GM23248 (cell line): ENCODE measurements at places on chromosomes 3 and 15. TPM values are rescaled to one million over a fixed set of nuclear protein-coding genes. Genes with fewer than 3 reads are reported as not detected.

- H3K27ac ChIP-seq, result no peak overlapping the region
- H3K36me3 ChIP-seq, result no peaks in the 10 kb centered on the region
- DNase-seq, result no peak
- no peaks in the 10 kb centered on the region for H3K4me1 ChIP-seq
- H3K4me3 ChIP-seq, result no peak overlapping the region
Observed at GRCh38 chr15:25175789-25176615, 221.2 kb downstream of the SNRPN start.

DNA sequence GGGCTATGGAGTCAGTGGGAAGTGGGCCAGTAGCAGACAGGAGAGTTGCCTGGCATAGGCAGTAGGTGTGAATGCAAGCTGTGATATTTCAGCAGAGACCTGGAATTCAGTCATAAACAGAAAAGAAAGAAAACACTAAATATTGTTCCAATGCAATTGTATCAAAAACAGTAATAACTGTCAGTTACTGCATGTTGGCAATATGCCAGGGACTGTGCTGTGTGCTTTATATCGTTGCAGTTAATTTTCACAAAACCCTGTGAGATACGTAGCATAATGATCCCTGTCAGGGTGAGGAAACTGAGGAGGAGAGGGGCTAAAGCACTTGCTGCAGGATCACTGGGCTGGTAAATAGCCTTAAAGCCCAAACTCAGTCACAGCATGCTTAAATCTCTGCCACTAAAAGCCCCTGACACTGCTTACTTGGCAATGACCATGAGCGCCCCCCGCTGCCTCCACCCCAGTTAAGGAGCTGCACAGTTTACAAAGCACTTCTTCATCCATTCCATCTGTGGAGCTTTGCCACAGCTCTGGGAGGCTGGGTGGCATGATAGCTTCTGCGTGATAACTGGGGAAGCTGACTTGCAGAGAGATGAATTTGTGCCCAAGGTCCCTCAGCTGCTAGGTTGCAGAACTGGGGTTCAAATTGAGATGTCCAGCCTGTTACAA, 3.9 kb downstream of the SLC6A1 start:
- no peak overlapping the region for H3K4me3 ChIP-seq
- peaks cover 43% of the 10 kb centered on the region for H3K27me3 ChIP-seq

- no peaks in the 10 kb centered on the region; the same call in 1 of the 2 replicates for H3K27me3 ChIP-seq
- no peak overlapping the region for H3K27ac ChIP-seq
- no peak overlapping the region for H3K4me3 ChIP-seq
- no peaks in the 10 kb centered on the region for H3K36me3 ChIP-seq
- DNase-seq, result no peak
- H3K4me1 ChIP-seq, result no peaks in the 10 kb centered on the region
Observed at GRCh38 chr3:42340466-42340865, 69.9 kb downstream of the LYZL4 start.

GRCh38 chr3:138686771-138687221, 78.2 kb downstream of the FAIM start:
- no peaks in the 10 kb centered on the region for H3K36me3 ChIP-seq
- H3K27ac ChIP-seq, result peak overlapping the region; percentile 48
- H3K4me3 ChIP-seq, result no peak overlapping the region
- no peaks in the 10 kb centered on the region for H3K27me3 ChIP-seq

DNA sequence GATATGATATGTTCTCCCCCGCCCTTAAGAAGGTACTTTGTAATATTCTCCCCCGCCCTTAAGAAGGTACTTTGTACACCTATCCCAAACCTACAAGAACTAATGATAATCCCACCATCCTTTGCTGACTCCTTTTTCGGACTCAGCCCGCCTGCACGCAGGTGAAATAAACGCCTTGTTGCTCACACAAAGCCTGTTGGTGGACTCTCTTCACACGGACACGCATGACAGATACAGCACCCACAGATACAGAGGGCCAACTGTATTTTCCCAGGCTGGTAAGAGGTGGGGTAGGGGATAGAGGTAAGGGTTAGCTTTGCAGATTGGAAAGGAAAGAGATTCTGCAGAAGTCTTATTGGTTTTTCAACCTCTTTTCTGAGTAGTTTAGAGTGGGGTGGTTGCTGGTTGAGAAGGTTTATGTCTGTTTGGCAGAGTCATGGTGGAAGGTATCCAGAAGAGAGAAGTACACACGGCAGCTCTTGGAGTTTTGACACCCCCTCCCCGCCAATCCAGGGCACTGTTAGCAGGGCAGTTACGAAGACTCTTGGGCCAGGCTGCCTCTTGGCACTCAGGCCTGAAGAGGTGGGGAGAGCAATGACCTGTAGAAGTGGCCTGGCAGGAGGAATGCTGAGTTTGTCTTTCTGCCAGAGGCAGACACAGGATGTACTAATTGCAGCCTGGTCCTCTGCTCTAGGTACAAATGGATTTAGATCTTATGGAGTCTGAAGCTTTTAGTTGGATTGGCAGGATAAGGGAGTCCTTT, 36.0 kb upstream of the IDH2 start:
- no peaks in the 10 kb centered on the region for H3K36me3 ChIP-seq
- no peak overlapping the region for H3K4me3 ChIP-seq
- no peak for DNase-seq
- H3K27ac ChIP-seq, result no peak overlapping the region
- peaks cover 5% of the 10 kb centered on the region; the same call in 1 of the 2 replicates for H3K27me3 ChIP-seq

GRCh38 chr3:127730666-127731295, 58.0 kb downstream of the ABTB1 start:
- no peaks in the 10 kb centered on the region for H3K27me3 ChIP-seq
- H3K4me1 ChIP-seq, result peaks cover 17% of the 10 kb centered on the region
- no peak overlapping the region for H3K4me3 ChIP-seq
- no peak overlapping the region for H3K27ac ChIP-seq
- peak; percentile 35 for DNase-seq

- H3K36me3 ChIP-seq, result no peaks in the 10 kb centered on the region
- H3K4me3 ChIP-seq, result no peak overlapping the region
- H3K27ac ChIP-seq, result no peak overlapping the region
Observed at GRCh38 chr15:39741258-39741657, 41.4 kb downstream of the FSIP1 start.

DNA sequence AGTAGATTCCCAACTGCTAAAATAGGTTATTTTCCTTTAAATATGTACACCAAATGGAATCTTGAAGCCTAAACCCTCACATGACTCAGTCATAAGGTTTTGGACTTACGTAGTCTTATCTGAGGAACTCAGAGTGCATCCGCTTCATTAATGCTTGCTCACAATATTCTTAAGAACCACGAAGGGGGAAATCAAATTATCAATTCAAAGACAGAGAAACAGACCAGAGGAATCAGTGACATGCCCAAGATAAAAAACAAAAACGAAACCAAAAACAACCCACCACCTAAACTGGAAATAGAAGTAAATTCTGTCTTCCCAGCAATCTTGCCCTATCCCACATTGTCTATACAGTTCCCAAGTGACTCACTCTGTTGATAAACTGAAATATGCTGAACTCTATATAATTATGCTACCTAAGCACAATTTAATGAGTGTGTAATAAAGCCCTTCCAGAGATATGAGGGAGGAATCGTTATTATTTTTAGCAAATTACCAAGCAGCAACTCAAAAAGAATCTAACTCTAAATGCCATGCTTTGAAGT, 135.4 kb upstream of the CBLB start:
- no peaks in the 10 kb centered on the region for H3K36me3 ChIP-seq
- H3K27ac ChIP-seq, result no peak overlapping the region; the same call in 1 of the 2 replicates
- H3K27me3 ChIP-seq, result no peaks in the 10 kb centered on the region
- H3K4me1 ChIP-seq, result peaks cover 18% of the 10 kb centered on the region

- no peak overlapping the region for H3K27ac ChIP-seq
- DNase-seq, result no peak
- no peaks in the 10 kb centered on the region for H3K36me3 ChIP-seq
Observed at GRCh38 chr3:159832024-159832423, 156.6 kb upstream of the IL12A start.

GRCh38 chr3:89252016-89252415, 144.6 kb downstream of the EPHA3 start:
- no peak overlapping the region for H3K27ac ChIP-seq
- H3K36me3 ChIP-seq, result no peaks in the 10 kb centered on the region
- H3K4me1 ChIP-seq, result no peaks in the 10 kb centered on the region
- DNase-seq, result no peak
- no peaks in the 10 kb centered on the region for H3K27me3 ChIP-seq

DNA sequence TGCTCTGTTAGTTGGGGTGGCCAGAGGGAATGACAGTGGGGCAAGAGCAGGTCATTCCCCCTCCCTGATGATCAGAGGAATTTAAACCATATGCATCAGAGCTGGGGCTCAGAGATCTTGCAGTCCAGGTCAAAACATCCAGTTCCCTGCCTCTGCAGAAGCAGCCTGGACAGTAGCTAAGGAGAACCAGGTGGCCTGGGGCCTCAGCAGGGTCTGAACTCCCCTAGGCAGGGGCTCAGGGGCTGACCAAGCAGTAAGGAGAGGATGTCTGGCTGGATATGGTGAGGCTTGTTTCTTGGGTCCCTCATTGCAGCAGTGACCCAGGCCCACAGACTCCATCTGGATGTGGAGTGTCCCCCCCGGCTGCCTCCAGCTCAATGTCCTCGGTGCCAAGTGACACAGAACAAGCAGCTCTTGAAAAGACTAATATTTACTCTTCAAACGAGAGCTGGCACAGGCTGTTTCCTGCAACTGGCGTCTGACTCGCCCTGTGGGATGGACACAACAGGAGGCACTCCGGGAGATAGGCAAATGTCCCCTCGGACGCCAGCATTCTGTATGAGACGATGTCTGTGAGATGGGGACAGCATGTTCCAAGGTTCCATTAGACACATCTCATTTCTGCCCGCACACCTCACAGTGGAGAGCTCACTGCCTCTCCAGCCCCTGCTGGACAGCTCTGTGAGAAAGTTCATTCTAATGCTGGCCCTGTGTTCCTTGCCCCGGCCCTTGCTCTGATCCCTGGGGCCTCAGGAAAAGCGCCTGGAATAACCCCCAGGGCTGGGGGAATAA, 37.1 kb downstream of the SEC22C start:
- H3K4me1 ChIP-seq, result no peaks in the 10 kb centered on the region
- no peaks in the 10 kb centered on the region for H3K27me3 ChIP-seq
- no peak overlapping the region for H3K27ac ChIP-seq
- no peak overlapping the region for H3K4me3 ChIP-seq

GRCh38 chr15:73578026-73578425, 55.2 kb downstream of the NPTN start:
- no peak overlapping the region for H3K4me3 ChIP-seq
- DNase-seq, result no peak
- peaks cover 22% of the 10 kb centered on the region for H3K36me3 ChIP-seq
- no peak overlapping the region for H3K27ac ChIP-seq

The GDPGP1 gene
- 9.0 TPM in 2 replicates for total RNA-seq

The SHC4 gene
- 0.43 and 0.76 TPM in 2 replicates for total RNA-seq
